ENCODE measurements at places on chromosomes 6 and 20.
A peak's percentile ranks its signal among the peaks of the same experiment; 100 is the strongest.

GRCh38 chr20:43842126-43843020, 72.3 kb upstream of the TOX2 start:
- DNase-seq, result no peak

DNA sequence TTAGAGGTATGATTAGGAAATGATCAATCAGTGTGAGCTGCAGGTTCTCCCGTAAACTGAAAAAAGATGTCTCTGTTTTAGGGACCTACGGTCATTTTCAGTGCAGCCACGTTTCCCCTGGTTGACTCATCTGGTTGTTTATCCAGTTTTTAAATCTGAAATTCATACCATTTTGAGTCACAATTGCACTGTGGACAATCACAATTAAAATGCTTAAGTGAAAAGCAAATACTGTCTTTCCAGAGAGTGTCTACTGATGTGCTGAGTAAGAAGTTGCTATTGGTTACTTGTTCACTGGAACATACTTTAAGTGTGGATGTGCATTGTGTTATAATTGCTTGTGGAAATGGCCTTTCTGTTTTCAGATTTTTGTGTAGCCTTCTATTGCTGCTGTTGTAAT, 305.1 kb upstream of the SASH1 start:
- DNase-seq, result no peak

DNA sequence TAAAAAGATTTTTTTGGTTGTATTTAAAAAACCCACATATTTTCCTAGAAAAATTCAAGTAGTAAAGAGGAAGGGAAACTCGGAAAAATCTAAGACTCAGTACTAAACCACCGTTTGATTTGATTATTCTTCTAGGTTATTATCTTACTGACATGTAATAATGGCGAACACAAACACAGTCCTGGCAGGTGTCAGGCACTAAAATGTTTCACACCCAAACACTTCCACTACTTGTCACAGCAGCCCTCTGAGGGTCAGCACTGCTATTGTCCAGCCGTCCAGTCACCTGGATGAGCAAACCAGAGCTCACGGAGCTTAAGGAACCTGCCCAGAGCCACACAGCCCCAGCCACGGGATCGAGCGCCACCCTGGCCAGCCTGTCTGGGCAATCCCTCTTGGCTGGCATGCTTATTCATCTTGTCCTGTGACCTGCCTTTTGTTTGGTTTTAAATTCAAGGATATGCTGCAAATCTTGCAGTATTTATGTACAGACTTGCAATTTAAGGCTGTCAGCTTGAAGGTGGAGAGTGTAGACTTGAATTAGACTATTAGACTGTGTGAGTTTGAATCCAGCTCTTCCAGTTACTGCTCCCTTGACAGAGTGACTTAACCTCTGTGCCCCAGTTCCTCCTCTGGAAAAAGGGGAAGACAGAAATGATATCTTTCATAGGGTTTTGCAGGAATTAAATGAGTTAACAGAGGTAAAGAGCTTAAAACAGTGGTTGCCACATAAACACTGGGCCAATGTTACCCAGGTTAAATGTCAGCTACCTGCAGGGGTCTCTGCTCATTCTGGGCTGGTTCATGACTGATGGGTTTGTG, 82.2 kb downstream of the CDYL start:
- no peak for DNase-seq

DNA sequence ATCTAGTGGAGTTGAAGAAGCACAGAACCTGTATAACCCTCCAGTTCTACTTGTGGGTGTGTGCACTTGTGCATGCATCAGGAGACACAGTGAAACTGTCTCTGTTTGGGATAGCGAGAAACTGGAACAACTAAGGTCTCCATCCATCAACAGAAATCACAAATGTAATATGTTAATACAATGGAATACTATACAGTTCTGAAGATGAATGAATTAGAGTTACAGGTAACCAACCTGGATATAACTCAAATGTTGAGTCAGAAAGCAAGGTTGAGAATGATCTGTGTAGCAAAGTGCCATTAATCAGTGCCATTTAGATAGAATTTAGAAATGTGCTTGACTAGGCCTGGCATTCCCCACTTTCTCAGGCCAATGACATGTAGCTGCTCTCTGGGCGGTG, 4.6 kb upstream of the NSFL1C start:
- no peak for DNase-seq

- DNase-seq, result no peak
These were observed 121.6 kb downstream of the HIVEP2 start for GRCh38 chr6:142823256-142823902.

DNA sequence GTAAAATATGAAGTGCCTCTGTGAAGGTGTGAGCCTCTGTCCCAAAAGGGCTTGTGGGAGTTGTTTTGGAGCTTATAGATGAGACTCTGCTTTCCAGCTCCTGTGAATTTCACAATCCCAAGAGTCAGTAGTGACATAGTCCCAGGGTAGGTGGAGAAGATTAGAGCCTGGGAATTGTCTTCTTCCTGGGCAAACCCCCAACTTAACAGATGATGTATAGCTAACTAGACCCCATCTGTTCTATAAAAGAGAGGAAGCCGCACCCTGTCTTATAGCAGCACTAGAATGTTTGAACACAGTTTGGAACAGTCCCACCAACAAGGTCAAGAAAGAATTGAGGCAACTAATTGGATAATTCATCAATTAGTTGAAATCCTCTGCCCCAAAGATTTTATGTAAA, 294.7 kb downstream of the ZNF217 start:
- DNase-seq, result no peak

DNA sequence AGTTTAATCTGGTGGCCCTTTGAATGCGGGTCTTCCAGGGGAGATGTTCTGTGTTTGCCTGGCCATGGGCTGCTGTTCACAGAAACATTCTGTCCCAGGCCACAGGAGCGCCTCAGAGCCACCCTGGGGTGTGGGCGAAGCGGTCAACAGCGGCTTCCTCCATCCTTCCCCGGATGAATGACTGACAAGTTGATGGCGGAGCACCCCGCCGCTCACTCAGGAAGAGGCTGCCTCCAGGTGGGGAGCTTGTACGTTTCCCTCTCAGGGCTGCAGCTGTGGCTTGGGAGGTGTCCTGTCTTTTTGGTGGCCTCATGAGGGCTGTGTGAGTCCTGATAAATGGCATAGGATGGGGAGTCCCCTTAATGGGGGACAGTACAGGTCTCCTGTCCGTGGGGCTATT, 178.4 kb downstream of the NRN1 start:
- DNase-seq, result no peak

GRCh38 chr6:150494241-150494640, 105.4 kb upstream of the PLEKHG1 start:
- no peak for DNase-seq

DNA sequence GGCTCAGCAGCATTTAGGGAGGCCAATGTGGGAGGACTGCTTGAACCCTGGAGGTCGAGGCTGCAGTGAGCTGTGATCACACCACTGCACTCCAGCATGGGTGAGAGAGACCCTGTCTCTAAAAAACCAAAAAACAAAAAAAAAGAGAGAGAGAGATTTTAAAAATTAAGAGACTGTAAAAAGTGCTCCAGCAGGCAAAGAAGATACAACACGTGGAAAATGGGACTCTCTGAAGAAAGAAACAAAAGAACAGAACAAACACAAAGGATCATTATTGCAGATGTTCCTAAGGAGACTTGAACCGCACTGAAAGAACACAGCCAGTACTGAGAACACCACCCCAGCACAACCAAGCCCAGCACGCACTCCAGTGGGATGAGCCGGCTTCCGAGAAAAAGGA, 74.2 kb downstream of the TAF4 start:
- DNase-seq, result no peak

DNA sequence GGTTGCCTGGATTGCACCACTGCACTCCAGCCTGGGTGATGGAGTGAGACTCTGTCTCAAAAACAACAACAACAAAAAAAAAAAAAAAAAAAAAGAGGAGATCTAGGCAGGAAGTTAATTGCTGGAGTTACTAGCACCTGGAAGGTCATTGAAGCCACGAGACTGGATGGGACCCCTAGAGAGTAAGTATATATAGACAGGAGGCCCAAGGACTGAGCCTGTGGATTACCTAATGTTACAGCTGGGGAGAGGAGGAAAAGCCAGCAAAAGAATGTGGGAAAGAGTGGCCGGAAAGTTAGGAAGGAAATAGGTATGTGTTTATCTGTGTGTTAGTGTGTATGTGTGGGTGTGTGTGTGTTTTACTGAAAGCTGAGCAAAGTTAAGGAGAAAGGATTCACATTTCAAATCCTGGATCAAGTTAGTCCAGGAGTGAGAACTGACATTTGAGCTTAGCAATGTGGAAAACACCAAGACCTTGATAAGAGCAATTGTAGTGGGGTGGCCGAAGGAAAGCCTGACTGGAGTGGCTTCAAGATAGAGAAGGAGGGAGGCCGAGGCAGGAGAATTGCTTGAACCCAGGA, 38.4 kb downstream of the ANKRD6 start:
- DNase-seq, result no peak

- no peak for DNase-seq
These were observed at the start of gene DPPA5 for GRCh38 chr6:73353636-73354593. Gene DPPA5 (minus strand): TSS chr6:73354276. CDS start chr6:73354225, 51 bp downstream.

- no peak for DNase-seq
These were observed 111.3 kb downstream of the ADAT2 start for GRCh38 chr6:143339223-143339622.

DNA sequence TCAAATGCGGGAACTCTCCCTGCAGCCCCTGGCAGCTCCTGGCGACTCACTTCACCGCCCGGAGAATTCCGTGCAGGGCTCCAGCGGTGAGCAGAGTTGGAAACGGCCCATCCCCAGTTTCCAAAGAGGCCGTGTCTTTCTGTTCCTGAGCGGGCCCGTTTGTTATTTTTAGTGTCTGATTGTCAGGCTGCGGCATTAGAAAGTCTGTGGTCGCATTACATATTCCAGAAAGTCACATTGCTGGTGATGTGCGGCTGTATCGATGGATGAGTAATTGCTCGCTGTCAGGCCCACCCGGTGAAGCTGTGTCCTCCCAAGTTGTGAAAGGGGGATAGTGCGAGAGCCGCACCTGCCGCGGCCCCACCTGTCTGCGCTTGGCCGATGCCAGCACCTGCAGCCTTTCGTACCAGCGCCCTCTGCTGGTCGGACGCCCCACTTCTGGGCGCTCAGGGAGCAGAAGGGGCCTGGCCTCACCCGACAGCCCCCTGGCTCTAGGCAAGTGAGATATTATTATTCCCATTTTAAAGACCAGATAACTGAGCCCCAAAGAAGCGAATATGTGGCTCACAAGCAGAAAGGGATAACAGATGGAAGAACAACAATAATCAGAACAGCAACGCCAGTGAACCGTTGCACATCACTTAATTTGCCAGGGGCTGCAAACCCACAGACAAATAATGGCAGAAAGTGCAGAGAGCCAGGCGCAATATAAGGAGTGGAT, 244.9 kb downstream of the TSHZ2 start:
- DNase-seq, result peak; percentile 52

DNA sequence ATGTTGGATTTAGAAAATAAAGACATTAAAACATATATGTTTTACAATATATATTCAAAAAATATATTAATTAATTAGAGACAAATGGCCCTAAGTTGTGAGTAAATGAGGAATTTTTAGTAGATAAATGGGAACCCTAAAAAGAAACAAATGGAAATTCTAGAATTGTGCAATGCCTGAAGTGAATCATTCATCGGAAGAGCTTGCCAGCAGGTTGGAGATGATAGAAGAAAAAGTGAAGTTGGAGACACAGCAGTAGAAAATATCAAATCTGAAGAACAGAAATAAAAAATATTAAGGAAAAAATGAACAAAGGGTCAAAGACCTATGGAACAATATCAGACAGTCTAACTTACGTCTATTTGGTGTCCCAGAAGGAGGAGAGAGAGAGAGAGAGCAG, 109.4 kb upstream of the NEDD9 start:
- DNase-seq, result no peak
